Hematopoietic multipotent progenitor cell (in vitro differentiated cells): ENCODE measurements at places on chromosomes 4 and X. TPM values are rescaled to one million over a fixed set of nuclear protein-coding genes. Genes with fewer than 3 reads are reported as not detected.

The DCHS2 gene
- under 0.01 TPM for total RNA-seq

GRCh38 chr4:81466841-81467671, 4.7 kb downstream of the RASGEF1B start:
- DNase-seq, result peak; percentile 90

- no peak for DNase-seq
Measured at GRCh38 chr4:2292646-2293108, 30.8 kb upstream of the MXD4 start.

DNA sequence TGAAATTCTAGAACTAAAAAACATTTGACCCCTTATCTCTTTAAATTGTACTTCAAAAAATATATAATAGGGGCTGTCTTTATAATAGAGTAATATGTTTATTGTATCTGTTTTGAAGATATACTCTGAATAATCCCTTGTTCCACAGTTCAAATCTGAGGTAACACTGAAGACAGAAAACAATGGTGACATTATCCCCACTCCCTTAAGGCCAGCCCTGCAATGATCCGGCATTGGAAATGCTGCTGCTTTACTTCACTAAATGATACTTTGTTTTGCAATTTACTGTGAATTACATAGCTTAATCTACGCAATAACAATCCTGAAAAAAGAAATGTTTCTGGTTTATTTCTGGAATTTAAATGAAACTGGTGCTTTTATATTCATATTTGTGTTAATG, 34.4 kb upstream of the ZFP42 start:
- DNase-seq, result no peak

The ATG4A gene
- 5.7 TPM for total RNA-seq

DNA sequence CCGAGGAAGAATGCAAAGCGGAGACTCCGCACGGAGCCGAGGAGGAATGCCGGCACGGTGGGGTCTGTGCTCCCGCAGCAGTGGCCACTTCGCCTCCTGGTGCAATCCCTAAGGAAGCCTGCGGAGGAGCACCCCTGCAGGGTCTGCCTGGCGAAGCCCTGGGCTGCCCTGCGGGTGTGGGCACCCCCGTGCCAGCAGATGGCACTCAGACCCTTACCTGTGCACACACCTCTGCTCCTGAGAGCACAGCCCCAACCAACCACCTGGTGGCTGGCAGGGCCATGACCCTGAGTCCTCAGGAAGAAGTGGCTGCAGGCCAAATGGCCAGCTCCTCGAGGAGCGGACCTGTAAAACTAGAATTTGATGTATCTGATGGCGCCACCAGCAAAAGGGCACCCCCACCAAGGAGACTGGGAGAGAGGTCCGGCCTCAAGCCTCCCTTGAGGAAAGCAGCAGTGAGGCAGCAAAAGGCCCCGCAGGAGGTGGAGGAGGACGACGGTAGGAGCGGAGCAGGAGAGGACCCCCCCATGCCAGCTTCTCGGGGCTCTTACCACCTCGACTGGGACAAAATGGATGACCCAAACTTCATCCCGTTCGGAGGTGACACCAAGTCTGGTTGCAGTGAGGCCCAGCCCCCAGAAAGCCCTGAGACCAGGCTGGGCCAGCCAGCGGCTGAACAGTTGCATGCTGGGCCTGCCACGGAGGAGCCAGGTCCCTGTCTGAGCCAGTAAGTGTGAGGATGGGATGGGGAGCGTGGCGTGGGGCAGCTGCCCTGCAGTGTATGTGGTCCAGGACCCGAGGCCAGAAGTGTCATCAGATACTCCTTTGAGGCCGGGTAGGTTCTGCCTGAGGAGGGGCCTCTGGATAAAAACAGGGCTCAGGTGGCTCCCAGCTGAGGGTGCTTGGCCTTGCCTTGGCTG, 7.0 kb downstream of the TACC3 start:
- DNase-seq, result no peak

The MGAT4D gene
- total RNA-seq, result under 0.01 TPM

- DNase-seq, result no peak
Measured at GRCh38 chr4:27062256-27062655, 201.6 kb downstream of the STIM2 start.

DNA sequence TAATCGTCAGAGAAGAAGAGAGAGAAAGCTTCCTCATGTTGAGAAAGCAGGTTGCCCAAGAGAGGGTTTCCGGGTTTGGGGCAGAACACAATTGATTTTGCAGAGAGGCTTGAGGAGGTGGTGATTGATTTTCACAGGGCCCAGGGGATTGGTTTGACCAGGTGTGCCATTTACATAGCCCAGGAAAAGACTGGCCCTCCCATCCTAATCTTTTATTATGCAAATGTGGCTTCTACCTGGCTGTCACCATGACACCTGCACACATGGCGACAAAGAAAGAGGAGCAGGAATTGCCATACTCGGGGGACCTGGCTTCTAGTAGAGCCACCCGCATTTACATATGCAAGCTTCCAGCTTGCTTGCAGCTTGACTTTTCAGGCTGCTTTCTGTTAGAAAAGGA, 405.3 kb downstream of the PPP4R3C start:
- no peak for DNase-seq

DNA sequence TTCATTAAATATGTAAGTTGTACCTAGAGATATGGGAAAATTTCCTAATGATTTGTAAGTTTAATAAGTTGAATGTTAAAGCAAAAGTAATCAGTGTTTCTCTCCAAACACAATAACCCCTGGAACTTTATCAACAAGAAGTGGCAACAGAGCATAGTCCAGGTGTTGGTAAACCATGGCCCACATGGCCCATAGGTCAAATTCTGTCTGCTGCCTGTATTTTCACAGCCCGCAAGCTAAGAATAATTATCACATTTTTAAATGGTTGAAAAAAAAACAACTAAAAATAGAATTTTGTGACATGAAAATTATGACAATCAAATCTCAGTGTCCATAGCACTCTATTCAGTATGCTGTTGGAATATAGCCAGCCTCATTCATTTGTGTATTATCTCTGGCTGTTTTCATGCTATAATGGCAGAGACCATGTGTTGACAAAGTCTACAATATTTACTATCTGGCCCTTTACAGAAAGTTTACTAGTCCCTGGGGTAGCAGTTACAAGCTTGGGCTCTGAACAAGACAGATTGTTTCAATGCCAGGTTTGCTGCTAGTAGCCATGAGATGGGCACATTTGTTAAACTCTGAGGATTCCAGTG, 395.8 kb downstream of the GASK1B start:
- no peak for DNase-seq

DNA sequence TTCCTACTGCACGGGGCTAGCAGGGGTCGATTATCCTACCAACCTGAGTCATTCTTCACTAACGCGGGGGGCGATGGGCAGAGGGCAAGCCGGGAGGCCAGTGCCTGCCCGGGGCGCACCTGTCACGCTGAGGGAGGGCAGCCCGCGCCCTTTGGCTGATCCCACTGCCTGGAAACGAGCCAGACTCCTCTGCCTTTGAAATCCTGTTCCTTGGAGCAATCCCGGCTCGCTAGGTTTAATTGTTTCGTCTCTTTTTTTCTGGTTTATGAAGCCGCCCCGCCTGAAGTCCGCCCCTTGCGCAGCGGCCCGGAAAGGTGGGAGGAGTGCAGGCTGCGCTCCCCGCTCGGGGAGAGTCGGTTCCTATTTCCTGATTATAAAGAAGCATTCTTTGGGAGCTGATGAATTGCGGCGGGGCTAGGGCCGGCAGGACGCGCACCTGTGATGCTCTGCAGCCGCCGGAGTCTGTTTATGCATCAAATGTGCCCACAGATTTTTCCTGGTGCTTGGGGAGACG, 484.2 kb downstream of the BCOR start:
- DNase-seq, result no peak

- DNase-seq, result no peak
Measured at GRCh38 chrX:151675121-151675746, 20.0 kb upstream of the PRRG3 start.

GRCh38 chrX:120140293-120140981, 18.0 kb upstream of the RHOXF2 start:
- DNase-seq, result no peak

DNA sequence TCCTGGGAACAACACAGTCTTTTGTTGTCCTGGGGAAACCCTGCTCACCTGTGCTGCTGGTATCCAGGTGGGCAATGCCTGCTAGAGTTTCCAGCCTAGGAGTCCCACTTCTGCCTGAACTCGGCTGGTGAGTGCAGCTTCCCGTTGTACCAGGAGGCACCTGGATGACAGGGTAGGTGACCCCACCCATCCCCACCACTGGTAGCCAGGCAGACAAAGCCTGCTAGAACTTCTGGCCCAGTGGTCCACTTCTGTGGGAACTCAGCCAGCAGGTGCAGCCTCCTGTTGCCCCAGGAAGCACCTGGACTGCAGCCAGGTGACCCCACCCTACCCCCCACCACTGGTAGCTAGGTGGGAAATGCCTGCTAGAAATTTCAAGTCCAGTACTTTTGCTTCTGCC, 9.7 kb upstream of the TCEAL2 start:
- no peak for DNase-seq

- peak; percentile 39 for DNase-seq
Measured at GRCh38 chr4:41880840-41881831, 54.1 kb upstream of the TMEM33 start.

The MAGEA9B gene
- not detected for total RNA-seq

DNA sequence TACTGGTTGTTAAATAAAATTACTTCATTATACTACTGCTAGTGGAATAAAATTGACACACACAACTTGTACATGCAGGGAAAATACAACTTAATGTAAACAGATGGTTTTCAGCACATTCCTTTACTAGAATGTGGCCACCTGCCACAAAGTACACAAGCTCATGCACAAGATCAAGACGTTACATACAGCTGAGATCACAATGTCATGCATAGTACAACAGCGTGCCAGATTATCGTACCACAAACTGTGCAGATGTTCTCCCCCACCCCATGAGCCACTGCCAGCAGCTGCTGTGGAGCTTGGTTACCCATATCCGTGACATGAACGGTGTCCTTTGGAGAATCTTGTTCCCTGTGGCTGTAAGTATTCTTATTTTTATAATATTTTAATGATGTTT, 27.7 kb downstream of the FBXO8 start:
- no peak for DNase-seq

DNA sequence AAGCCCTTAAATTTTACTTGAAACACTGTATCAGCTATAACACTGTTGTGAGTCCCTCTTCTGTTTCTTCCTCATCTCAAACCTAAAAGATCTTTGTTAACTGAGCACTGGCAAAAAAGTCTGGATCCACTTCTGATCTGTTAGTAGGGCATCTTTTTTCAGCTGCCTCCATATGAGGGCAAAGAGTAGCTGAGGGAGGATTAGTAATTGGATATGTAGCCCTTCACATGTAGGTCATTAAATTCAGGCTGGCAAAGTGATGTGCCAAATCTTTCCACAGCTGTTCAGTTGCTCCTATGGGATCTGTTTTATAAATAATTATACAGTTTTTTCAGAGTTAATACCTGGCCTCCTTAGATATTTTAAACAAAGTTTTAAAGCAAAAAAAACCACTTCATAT, 1.1 kb upstream of the TRMT10A start:
- DNase-seq, result no peak

DNA sequence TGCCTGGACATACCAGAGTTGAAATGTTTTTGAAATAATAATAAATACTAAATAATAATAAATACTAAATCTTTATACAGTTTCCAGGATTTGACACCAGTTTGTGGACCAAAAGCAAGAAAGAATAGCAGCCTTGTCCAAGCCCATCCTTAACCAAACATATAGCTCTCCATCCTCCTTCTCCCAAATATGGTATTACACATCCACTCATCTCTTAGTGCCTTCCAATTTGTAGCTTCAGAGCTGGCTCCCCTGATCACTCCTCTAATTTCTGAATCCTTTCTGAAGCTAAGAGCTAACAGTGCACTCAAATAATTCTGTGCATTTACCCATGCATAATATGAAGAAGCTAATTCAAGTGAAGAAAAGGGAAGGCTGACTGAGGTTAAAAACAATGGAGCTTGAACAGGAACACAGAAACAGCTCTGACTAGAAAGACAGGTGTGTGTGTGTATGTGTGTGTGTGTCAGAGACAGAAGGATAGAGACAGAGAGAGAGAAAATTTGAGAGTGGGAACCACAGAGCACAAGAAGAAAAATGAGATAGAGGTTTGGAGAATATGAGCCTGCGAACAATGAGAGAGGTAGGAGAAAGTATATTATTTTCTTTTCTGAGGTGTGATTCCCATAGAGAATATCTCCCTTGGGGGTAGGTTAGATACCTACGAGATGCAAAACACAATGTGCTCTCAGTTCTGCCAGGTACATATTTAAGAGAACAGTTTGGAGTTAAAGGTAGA, 123.5 kb downstream of the CAMK2D start:
- DNase-seq, result peak; percentile 13

DNA sequence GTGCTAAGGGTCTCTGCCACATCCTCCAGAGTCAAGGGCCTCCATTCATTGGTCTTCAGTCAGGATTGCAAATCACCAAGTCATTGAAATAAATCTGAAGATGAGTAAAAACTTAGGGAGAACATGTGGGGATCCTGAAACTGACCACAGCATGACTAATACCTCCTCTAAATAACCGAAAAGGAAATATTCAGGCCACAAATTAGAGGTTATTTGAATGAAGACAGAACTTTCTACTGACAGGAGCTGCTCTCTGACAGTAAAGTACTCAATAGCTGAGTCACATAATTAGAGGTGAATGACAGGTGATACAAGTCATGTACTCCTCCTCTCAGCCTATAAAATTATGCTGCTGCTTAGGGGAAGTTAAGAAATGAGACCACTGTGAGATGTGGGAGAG, 240.2 kb upstream of the F9 start:
- DNase-seq, result no peak

DNA sequence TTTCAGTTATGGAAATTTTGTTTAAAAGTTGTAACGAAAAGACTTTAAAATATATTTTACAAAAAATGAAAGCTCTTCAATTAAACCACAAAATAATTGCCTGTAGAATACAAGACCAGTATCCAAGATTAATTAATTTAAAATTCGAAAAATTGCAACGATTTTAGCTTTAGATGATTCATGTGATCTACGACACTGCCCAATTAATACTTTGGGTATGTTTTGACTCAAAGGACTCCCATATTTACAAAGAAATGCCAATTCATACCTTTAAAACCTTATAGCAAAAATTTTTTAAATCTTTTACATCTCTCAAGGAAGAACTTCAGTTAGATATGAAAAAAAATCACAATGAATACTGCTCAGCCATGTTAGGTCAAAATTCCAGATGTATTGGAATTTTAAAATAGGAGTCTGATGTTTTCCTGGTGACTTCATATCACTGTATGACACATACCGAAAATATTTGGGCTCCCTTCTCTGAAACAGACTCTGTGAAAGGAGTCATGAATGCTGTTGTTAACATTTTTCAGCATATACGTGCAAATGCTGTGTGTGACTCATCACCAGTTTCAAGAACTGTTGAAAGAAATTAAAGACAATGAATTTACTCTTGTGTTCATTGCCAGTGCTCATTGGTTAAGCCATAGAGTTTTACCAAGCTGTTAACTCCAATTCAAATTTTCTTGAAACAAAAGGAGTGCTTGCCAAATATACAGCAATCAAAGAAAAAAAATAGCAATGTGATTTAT, 13.8 kb upstream of the SMS start:
- no peak for DNase-seq

The HPGD gene
- total RNA-seq, result 18.3 TPM

GRCh38 chr4:102454268-102454667, 46.9 kb upstream of the NFKB1 start:
- no peak for DNase-seq

The ZFP42 gene
- total RNA-seq, result not detected

- DNase-seq, result no peak
Measured at GRCh38 chr4:145178740-145179280, 1.6 kb downstream of the OTUD4 start.
